ENCODE measurements at places on chromosomes 2 and 18.

GRCh38 chr2:39435741-39436591 lies 1.1 kb downstream of the MAP4K3 start:
- DNase-seq: no peak

- no peak for DNase-seq
Observed at GRCh38 chr18:10099539-10100140, 185.8 kb downstream of the VAPA start.

DNA sequence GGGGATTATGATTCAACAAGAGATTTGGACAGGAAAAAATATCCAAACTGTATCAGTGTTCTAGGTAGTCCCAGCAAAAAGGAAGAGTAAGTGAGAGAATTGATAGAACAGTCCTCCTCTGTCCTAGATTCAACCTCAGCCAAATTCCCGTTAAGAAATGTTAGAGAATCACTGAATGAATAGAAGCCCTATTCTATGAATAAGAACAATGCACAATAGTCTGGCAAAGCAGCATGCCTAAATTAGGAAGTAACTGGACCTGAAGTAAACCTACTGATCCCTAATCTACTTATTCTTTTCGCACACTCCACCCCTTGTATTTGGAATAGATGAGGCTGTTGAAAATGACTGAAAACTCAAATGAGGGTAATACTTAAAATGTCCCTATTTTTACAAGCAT lies 1665.5 kb downstream of the LRP1B start:
- no peak for DNase-seq

DNA sequence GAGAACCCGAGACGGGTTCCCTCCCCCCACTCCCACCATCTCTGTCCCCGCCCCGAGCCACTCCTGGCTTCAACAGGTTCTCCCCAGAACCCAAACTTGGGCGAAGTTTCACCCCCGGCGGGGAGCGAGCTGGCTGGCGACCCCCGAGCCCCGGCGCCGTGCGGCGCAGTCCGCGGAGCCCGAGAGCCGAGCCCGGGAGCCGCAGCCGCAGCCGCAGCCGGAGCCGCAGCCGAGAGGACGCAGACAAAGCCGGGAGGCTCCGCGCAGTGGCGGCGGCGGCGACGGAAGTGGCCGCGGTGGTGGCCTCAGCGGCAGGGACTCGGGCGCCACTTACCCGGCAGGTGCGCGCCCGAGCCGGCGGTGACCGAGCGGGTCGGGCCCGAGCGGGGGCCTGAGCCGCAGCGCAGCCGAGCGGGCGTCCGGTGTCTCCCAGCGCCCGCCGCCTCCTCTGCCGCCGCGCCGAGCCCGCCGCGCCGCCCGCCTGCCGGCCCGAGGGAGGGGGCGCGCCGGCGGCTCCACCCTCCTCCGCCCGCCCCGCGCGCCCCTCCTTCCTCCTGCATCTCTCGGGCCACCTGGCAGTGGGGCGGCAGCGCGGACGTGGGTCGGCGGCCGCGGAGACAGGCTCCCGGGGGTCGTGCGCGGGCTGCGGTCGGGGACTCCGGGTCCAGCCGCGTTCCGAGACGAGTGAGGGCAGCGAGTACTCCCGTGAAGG lies at the start of gene ECEL1:
ECEL1 (minus strand) TSS at position 450 of the 712 bp plus-strand sequence. CDS start 1,181 bp downstream, outside the sequence.
- no peak for DNase-seq

GRCh38 chr2:85648619-85649018 lies 19.4 kb downstream of the SFTPB start:
- no peak for DNase-seq

GRCh38 chr18:55763298-55763697 lies 175.3 kb upstream of the TCF4 start:
- no peak for DNase-seq

DNA sequence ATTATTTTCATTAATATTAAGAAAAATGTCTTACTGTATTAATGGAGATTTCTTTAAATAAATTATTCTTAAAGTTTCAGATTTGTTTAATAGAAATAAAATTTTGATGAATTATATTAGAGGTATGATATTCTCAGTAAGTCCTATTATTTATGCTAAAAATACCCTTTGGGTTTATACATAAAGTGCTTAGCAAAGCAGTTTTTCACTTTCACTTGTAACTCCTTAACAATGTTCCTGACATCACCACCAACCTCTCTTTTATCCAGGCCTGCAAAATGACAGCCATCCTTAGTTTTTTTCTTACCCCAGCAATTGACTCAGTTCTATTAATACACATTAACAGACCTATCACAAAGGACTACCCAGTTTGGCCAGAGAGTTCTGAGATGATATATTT lies 170.4 kb downstream of the CD226 start:
- DNase-seq: no peak

DNA sequence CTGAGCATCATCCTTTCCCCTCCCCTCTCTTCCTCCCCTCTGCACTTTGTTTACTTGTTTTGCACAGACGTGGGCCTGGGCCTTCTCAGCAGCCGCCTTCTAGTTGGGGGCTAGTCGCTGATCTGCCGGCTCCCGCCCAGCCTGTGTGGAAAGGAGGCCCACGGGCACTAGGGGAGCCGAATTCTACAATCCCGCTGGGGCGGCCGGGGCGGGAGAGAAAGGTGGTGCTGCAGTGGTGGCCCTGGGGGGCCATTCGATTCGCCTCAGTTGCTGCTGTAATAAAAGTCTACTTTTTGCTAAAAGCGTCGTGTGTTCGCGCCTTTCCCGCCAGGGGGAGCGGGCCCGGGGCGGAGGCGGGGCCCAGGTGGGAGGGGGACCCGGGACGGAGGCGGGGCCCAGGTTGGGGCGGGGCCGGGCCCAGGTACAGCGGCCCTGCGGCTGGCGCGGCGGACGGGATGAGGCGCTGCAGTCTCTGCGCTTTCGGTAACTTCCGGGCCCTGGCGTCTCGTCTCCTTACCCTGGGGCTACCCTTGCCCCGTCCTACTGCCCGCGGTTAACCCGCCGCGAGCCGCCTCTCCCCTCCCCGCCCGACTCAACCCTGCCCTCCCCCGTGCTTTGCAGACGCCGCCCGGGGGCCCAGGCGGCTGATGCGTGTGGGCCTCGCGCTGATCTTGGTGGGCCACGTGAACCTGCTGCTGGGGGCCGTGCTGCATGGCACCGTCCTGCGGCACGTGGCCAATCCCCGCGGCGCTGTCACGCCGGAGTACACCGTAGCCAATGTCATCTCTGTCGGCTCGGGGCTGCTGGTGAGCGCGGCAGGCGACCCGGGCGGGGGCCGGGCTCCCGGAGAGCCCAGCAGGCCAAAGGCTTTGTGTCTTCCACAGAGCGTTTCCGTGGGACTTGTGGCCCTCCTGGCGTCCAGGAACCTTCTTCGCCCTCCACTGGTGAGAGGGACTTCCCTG lies at the start of gene KRTCAP3:
KRTCAP3 (plus strand) TSS at position 424 of the 962 bp plus-strand sequence; CDS start at position 456, 32 bp downstream.
- no peak for DNase-seq

GRCh38 chr2:55840460-55840859 lies 83.1 kb downstream of the EFEMP1 start:
- DNase-seq: no peak

- no peak for DNase-seq
Observed at GRCh38 chr2:51120754-51121280, 88.9 kb upstream of the NRXN1 start.

GRCh38 chr2:190859347-190860297 lies 21.0 kb upstream of the GLS start:
- DNase-seq: no peak

DNA sequence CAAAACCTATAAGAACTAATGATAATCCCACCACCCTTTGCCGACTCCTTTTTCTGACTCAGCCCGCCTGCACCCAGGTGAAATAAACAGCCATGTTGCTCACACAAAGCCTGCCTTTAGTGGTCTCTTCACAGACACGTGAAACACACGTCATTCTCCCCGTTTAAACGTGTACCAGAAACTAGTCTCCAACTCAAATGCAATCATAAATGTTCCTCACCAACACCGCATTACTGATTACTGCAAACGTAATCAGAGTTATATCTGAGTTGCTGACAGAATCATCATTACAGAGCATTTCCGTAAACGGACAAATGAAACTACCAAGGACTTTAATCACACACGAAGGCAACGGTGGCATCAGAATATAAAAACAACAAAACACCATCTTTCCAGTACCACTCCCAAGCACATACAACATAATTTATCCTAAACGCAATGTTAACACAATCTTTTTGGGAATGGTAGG lies 1.9 kb downstream of the CLK1 start:
- DNase-seq: no peak

GRCh38 chr18:52826994-52827393 lies 487.0 kb downstream of the DCC start:
- no peak for DNase-seq

DNA sequence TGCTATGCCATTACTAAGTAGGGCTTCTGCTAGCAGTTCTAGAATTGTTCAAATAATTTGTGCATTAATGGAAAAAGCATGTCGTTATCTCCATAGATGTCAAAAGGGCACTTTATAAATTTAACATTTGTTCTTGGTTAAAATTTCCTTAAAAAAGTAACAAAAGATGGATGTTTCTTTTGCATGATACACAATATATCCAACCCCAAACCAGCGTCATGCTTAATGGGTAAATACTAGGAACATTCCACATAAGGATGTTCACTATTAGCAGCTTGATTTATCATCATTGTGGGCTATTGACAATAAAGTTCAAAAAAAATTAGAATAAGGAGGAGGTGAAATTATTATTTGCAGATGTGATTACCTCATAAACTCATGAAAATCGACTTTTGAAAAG lies 79.7 kb downstream of the GREB1L start:
- no peak for DNase-seq

- DNase-seq: no peak
Observed at GRCh38 chr2:227477291-227477690, 5.3 kb downstream of the AGFG1 start.

GRCh38 chr2:199462956-199463692 lies 5.4 kb upstream of the SATB2 start:
- DNase-seq: no peak

GRCh38 chr18:74669136-74669798 lies 71.6 kb downstream of the ZNF407 start:
- no peak for DNase-seq

DNA sequence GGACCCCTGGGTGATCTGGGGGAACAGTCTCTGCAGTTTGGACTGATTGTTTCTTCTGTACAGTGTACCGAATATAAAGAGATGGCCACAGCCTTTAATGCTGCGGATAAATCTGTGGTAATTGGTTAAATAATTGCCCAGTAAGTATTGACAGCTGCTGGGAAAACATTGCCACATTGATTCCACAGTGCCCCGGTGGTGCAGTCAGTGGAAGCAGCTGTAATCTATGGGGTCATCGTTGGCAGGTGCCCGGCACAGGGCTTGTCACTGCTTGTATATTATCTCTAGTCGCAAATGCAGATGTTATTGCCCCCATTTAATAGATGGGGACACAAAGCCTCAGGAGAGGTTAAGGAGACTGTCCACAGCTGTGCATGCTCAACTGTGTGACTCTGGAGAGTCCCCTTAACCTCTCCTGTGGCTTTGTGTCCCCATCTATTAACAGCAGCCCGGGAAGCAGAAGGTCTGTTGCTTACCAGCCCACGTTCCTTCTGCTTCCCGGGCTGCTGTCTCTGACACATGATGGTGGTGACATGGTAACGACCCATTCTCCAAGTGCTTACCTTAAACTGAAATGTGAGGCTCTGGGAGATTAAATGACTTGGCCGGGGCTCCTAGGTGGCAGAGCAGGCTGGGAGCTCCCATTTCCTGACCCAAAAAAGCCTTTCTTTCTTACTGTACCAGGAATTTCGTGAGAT lies 76.9 kb downstream of the NCK2 start:
- no peak for DNase-seq

DNA sequence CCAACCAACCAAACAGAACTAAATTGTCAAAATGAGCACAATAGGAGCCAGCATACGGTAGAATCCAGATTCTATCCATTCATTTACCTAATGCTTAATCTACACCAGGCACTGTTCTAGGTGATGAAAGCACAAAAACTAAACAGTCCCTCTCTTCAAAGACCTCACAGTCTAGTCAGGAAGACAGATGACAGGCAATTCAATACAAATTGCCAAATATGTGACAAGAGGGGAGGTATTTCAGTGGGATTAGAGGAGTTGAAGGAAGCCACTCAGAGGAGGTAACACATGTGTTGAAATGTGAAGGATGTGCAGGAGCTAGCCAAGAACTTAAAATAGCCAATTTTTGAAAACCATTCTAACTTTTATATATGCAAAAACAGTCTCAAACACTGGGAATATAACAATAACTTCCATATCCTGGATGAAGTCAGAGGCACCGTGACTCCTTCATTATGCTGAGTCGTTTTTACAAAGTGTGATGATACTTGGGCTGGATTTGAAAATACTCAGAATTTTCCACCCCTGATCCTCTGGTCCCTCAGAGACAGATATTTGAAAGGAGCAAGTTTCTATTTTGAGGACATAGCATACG lies 204.9 kb downstream of the PID1 start:
- DNase-seq: no peak

GRCh38 chr2:89845532-89845931 lies 1154.1 kb downstream of the RPIA start:
- no peak for DNase-seq

- no peak for DNase-seq
Observed at GRCh38 chr18:63138436-63139340, 180.9 kb downstream of the BCL2 start.

DNA sequence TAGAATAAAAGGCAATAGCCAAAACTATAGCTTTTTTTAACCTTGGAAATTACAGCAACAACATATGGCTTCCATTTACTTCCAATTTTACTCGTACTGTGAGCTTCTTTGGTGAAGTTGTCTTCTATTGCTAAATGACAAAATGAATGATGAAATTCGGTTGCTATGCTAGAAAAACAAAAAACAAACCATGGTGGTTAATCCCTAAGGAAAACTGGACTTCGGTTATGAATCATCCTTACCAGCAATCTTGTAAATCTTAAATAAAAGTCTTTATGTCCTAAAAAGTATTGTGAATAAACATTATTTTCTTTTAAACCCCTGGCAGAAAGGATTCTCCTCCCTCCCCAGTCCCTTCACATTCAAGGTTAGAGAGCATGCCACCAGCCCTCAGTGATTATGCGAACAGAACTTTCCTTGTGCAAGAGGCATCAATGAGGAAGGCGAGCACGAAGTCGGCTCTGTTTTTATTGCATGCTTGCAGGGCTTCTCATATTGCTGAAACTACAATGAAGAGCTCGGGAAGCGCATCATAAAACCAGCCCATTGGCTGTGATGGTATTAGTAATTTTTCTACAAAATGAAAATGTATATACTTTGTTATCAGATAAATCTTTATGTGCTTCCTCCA lies 62.9 kb downstream of the ZNF521 start:
- no peak for DNase-seq

DNA sequence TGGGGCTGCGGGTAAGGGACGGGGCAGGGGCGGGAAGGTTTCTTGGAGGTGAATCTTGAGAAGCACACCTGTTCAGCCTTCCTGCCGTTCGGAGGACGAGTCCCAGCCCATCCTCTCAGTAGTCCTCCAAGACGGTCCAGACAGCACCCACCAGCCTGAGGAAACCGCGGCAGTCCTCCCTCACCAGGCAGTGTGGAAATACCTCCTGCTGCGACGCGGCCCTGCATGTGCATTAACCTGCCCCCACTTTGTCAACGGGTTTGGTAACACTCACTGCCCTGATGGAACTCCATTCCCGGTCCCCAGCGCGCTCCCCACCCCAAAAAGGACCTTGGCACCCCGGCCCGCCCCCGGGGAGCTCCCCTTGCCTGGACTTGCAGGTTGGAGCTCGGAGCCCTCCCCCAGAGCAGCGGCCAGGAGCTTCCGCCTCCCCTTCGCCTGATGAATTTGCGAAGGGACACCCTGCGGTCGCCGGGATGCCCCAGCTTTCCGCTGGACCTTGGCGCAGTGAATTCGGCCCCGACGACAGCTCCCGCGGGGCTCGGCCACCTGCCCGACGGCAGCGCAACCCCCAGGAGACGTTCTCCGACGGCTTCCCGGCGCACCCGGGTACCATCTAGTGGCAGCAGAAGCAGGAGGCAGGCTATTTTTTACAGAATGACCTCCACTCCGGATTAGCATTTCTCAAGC lies 31.5 kb downstream of the ACVR1C start:
- peak; percentile 11 for DNase-seq
